Uterus (tissue), 4 donors: ENCODE measurements at places on chromosomes 4 and X. TPM values are rescaled to one million over a fixed set of nuclear protein-coding genes. Genes with fewer than 3 reads are reported as not detected.

GRCh38 chr4:170080496-170080895, 9.3 kb downstream of the AADAT start:
- H3K4me3 ChIP-seq, result no peak overlapping the region
- no peaks in the 10 kb centered on the region for H3K27me3 ChIP-seq
- H3K4me1 ChIP-seq, result no peaks in the 10 kb centered on the region
- no peaks in the 10 kb centered on the region for H3K36me3 ChIP-seq

LRCH2 gene
- 15.3 TPM for total RNA-seq

- peak; percentile 39 for DNase-seq
- H3K4me3 ChIP-seq, result no peak overlapping the region
- no peaks in the 10 kb centered on the region for H3K36me3 ChIP-seq
- no peaks in the 10 kb centered on the region for H3K4me1 ChIP-seq
Observed at GRCh38 chr4:86032476-86033022, 327.3 kb downstream of the MAPK10 start.

DNA sequence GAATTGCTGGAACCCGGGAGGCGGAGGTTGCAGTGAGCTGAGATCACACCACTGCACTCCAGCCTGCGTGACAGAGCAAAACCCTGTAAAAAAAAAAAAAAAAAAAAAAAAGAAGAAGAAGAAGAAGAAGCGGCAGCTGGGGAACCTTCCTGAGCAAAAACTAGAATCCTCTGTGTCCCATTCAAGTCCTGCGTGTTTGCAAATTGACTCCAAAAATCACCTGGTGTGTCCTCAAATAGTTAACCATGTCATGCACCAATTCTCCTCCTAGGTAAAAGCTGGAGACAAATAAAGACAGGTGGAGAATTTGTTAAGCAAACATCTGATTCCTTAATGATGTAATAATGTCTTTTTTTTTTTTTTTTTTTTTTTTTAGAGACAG, 31.9 kb upstream of the ASMTL start:
- H3K36me3 ChIP-seq, result no peaks in the 10 kb centered on the region
- no peaks in the 10 kb centered on the region for H3K27me3 ChIP-seq
- no peaks in the 10 kb centered on the region for H3K4me1 ChIP-seq
- H3K4me3 ChIP-seq, result no peak overlapping the region
- no peak for DNase-seq
- no peak overlapping the region for H3K27ac ChIP-seq

ADH7 gene
- not detected for total RNA-seq

CABS1 gene
- total RNA-seq, result not detected

GRCh38 chr4:59535541-59535940, 1664.6 kb upstream of the ADGRL3 start:
- no peak for DNase-seq
- H3K27ac ChIP-seq, result no peak overlapping the region
- H3K4me1 ChIP-seq, result no peaks in the 10 kb centered on the region
- H3K4me3 ChIP-seq, result no peak overlapping the region

AWAT2 gene
- total RNA-seq, result not detected

GRCh38 chr4:10088135-10089010, 28.2 kb downstream of the WDR1 start:
- H3K36me3 ChIP-seq, result no peaks in the 10 kb centered on the region
- H3K27ac ChIP-seq, result no peak overlapping the region
- peaks cover 3% of the 10 kb centered on the region for H3K4me1 ChIP-seq
- DNase-seq, result no peak

DNA sequence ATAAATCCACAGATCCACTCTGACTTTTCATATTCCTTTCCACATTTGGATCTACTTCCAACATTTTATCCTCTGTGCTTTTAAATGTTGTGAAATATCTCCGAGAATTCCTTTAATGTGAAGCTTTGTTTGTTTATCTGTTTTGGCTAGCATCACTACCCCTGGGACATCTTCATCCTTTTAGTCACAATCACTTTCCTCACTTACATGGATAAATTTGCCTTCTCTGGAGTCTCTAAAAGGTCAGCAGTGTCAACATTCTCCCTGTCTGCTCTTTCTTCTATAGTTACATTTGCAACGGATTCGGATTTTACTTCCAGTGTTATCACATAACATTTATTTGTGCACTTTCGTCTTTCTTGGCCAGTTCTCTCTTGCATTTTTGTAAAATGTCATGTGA, 34.2 kb upstream of the LRAT start:
- H3K4me1 ChIP-seq, result no peaks in the 10 kb centered on the region
- H3K27ac ChIP-seq, result no peak overlapping the region
- DNase-seq, result no peak

- H3K4me1 ChIP-seq, result no peaks in the 10 kb centered on the region
- DNase-seq, result no peak
- no peaks in the 10 kb centered on the region for H3K27me3 ChIP-seq
- H3K27ac ChIP-seq, result no peak overlapping the region
- H3K4me3 ChIP-seq, result no peak overlapping the region
- no peaks in the 10 kb centered on the region for H3K36me3 ChIP-seq
Observed at GRCh38 chr4:181234951-181235680, 1008.1 kb upstream of the TENM3 start.

DNA sequence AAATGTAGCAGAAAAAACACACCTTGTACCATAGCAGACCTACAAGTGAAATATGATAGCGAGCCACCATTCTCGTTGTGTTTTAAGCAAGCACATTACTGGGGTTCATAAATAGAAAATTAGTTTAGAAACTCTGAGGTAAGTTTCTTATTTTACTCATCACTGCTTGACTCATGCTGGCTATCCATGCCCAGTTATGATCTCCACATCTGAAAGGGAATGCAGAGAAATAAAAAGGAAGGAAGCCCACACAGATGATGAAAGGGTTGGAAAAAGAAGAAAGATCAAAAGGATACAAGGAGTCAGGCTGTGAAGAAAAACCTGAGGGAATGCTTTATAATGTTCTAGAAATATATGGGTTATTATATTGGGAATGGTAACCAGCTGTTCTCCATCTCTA, 54.5 kb downstream of the CAMK2D start:
- H3K27ac ChIP-seq, result no peak overlapping the region
- H3K36me3 ChIP-seq, result no peaks in the 10 kb centered on the region
- H3K27me3 ChIP-seq, result no peaks in the 10 kb centered on the region
- H3K4me1 ChIP-seq, result no peaks in the 10 kb centered on the region
- no peak overlapping the region for H3K4me3 ChIP-seq

DNA sequence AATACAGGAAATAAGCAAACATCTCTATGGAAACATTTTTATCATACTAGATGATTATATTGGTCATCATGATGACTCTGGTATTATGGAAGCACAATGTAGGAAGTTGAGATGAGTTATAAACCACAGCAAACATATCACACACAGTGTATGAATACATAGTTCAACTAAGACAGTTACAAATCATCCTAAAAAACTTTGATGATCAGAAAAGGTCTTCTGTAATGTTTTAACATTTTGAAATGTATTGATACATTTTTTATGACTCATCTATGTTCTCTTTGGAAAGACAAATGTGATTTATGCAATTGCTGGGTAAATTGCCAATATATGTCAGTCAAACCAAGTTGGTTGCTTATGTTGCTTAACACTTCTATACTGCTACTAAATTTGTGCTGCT, 4.8 kb downstream of the CXCL3 start:
- no peak overlapping the region for H3K4me3 ChIP-seq
- no peaks in the 10 kb centered on the region for H3K36me3 ChIP-seq
- H3K27ac ChIP-seq, result no peak overlapping the region
- no peaks in the 10 kb centered on the region for H3K27me3 ChIP-seq
- no peaks in the 10 kb centered on the region for H3K4me1 ChIP-seq
